ENCODE measurements at places on chromosomes 11 and 22.

DNA sequence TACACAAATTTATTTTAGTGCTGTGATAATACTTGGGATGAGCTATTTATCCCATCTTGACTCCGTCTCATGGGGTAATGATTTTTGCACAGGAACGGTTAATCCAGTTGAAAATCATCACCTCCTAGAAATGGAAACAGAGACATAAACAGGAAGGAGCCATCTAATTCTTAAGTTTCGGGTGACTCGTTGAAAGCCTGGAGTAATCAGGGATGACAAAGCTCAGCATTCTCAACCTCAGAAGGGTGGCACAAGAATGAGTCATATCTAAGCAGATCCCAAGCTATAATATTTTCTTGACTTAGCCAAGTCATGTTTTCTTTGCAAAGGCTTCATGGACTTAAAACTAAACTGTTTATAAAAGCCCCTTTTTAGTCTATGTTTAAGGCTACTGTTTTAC lies 280.8 kb upstream of the CCDC90B start:
- DNase-seq, result no peak

DNA sequence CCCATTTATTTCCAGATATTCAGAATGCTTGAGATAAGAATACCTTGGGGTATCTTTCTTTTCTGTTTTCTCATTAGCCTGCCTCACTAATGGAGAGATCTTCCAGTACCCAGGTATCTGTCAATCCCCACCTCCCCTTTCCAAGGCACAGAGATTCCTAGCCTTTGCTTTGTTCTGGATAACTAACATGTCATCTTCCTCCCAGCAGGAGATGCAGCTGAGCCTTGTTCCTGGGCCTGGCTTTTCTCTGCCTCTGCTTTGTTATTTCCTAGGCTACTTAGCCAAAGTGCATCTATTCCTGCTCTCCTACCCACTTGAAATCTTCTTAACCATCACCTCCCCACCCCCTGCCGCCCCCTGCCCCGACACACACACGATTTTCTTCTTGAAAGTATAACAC lies 297.1 kb downstream of the NELL1 start:
- DNase-seq, result no peak

- no peak for DNase-seq
Measured at GRCh38 chr11:88051396-88051795, 123.8 kb downstream of the RAB38 start.

DNA sequence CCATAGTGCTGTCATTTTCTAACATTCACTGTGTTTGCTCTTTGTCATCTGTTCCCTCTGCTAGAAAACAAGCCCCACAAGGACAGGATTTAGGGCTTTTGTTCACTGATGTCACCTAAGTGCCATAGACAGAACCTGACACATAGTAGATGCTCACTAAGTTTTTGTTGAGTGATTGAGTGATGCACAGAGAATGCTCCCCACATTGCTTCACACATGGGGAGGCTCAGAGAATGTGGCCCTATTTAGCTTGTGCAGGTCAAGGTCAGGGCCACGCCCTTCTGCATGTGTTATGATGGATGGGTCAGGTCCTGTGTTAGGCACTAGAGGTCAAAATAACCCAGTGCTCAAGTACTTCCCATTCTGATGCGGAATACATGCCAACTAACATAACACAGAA lies 33.1 kb upstream of the TSKU start:
- no peak for DNase-seq

GRCh38 chr11:124113890-124114289 lies 1.4 kb upstream of the VWA5A start:
- no peak for DNase-seq

DNA sequence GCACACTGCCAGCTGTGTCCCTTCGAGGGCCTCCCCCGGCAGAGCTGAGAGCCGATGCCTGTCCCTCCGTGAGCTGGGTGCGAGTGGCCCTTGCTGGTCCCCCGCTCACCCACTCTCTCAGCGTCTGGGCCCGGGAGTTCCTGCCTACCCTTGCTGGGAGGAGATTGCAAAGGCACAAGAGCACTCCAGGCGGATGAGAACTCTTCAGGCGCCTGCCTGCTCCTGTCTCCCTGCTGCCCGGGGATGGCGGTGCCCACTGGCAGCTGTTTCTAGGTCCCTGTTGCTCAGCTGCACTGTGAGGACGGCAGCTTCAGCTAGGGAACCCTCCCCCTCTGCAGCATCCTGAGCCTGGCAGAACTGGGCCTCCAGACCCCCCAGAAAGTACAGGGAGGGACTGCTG lies 61.1 kb downstream of the FLRT1 start:
- DNase-seq, result no peak

DNA sequence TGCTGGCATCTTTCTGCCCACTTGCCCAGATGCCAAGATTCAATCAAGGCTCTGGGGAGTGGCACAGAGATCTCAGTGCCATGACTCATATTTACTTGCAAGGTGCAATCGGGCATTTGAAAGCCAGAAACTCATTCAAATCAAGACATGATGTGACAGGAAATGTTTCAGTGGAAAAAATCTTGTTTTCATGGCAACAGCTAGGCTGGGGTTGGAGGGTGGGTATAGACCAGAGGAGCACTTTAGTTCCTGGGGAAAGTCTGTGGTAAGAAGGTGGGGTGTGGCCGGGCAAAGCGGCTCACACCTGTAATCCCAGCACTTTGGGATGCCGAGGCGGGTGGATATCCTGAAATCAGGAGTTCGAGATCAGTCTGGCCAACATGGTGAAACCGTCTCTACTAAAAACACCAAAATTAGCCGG lies 1.2 kb downstream of the MAJIN start:
- DNase-seq, result no peak

DNA sequence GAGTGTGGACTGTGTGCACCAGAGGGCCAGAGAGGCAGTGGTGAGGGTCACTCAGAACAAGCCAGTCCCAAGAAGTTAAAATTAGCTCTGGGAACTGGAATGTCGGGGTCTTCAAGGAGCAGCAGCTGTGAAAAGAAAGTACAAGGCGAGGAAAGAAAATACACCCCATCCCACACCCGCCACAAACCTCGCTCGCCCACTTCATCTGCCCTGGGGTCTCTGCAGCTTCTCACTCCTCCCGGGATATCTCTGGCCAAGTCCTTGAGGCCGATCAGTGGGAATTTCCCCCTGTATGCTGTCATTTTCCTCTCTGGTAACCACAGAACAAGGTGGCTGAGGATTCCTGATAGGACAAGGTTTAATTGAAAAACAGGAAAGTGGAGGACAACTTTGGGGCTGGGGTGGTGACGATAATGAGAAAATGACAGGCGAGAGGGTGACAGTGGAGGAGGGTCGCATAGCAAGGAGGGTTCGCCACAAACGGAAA lies 36.3 kb upstream of the TIMP3 start:
- DNase-seq, result no peak

- DNase-seq, result no peak
Measured at GRCh38 chr11:30587269-30587812, 1.2 kb upstream of the MPPED2 start.

GRCh38 chr11:70860888-70861287 lies 391.5 kb downstream of the SHANK2 start:
- DNase-seq, result no peak

DNA sequence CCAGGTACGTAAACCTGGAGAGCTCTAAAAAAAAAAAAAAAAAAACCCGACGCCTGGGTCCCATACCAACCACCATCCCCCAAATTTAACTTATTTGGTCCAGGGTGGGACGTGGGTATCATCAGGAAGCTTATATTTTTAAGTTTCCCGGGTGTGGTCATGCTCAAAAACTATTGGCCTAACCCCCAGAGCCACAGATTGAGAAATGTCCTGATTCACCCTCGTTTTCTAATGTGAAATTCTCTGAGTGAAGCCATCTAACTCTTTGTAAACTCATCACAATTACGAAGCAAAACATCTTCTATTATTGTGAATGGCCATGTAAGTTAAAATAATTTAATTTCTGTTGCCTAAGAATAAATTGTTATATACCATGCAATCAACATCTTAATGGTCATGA lies 29.6 kb downstream of the PAK1 start:
- DNase-seq, result no peak

GRCh38 chr11:111565114-111565720 lies 24.7 kb downstream of the LAYN start:
- DNase-seq, result peak; percentile 23

GRCh38 chr11:59510941-59511589 lies at the start of gene OR4D9:
OR4D9 (plus strand) TSS chr11:59511539; CDS start chr11:59514913, 3,374 bp downstream.
- no peak for DNase-seq

DNA sequence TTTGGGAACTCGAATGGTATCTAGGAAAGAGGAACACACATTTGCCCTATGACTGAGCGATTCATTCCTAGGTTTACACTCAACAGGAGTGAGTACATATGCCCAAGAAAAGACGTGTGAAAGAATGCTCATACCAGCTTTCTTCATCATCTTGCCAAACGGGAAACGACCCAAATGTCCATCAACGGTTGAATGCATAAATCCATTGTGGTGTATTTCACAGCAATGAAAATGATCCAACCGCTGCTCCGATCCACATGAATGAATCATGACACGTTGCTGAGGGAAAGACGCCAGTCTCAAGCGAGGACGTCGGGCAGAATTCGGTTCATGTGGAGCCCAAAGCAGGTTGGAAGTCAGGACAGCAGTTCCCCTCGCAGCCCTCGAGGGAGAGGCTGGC lies 71.5 kb downstream of the CYTH4 start:
- DNase-seq, result no peak

DNA sequence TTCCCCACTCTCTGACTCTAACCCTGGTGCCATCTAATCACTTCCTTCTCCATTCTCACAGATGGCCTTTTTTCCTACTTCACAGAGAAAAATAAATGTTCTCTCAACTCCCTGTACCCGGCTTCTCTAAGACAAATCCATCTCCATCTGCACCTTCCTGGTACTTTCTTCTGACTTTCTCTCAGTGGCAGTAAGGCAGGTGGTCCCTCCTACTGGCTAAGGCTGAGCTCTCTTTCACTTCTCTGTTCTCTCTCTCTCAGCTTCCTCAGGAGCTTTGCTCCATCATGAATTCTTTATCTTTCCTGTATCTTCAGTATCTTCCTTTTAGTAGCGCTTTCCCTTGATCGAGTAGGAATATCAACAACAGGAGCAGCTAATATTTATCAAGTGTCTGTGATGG lies 421.6 kb downstream of the TMEM135 start:
- no peak for DNase-seq

DNA sequence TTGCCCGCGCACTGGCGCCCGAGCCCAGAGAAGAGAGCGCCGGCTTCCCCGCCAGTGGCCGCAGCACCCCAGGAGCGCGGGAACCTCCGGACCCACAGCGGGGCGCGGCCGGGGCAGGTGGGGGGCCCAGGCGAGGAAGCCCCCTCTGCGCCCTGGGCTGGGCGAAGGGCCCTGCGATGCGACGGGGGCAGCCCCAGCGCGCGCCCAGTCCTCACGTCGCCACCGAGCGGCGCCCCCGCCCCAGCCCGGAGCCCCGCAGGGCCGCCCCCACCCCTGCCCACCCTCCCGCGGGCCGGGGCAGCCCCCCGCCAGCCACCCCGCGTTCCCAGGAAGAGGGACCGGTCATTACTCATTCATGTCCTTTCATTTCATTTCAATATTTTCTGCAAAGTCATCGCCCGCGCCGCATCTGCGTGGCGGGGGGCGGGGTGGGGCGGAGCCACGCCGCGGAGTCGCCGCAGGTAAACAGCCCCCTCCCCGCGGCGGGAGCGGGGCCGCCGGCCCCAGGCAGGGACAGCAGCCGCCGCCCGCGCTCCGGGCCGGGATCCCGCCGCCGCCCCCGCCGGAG lies 673 bp upstream of the PANX2 start:
- DNase-seq, result no peak

DNA sequence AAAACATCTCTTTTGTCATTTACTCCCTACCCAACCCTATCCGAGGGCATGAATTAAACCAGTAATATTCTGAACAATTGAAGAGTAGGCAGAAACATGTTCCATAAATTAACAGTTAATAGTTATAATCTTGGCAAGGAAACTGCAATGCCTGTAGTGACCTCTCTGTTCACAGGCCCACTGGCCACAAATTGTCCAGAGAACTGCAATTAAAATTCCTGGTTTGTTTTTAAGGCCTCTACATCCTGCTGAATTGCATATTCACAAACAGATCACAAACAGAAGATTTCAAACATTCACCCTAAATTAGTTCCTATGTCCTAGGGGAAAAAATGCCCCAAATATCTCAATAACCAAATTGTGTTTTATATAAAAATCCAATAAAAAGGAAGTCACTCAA lies 143.2 kb upstream of the TRPC6 start:
- no peak for DNase-seq

DNA sequence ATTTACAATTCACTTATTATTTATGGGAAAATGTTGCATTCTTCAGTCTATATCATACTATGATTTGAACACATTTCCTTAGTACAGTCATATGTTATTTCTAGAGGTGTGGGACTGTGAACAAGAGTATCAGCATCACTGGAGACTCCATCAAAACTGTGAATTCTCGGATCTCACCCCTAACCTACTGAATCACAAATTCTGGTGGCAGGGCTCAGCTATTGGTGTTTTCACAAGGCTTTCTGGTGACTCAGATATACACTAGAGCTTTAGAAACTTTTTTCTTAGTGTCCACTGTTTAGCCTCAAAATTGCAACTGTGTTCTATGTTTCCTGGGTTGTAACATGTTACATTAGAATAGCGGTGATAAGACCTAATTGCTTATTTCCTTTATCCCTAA lies 352.9 kb upstream of the DDI1 start:
- no peak for DNase-seq

GRCh38 chr11:71215425-71215965 lies 36.9 kb downstream of the SHANK2 start:
- no peak for DNase-seq

GRCh38 chr11:44600839-44601383 lies 35.4 kb downstream of the CD82 start:
- DNase-seq, result no peak

DNA sequence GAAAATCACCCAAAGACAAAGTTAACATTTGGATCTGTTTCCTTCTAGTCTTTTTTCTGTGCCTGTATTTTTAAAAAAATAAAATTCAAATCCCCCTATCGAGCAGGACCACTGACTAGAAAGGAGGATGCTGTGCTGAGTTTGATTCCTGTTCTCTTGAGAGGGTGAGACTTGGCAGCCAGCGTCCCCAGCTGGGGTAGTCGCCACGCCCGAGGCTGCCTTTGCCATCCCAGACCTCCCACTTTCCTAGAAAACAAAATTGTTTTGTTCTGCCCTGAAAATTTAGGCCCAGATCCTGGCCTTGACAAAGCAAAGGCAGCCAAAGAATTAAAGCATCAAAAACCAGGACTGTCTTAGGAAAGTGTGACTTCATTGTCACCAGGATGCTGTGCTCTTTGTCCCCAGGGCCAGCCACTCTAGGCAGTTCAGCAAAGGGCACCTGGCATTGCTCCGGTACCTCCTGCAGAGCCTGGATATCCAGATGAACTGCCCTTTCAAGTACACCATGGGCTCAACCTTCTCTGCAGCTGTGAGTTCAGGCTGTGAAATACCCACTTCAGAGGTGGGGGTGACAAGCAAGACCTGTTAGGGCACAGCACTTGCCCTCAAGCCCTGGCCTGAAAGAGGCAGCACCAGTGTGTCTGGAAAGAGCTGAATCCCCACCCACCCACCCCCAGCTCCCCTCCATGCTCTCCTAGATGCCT lies 44.6 kb downstream of the KCNQ1OT1 start:
- DNase-seq, result no peak

GRCh38 chr22:36329254-36330078 lies 58.3 kb downstream of the MYH9 start:
- DNase-seq, result peak; percentile 81

- no peak for DNase-seq
Measured at GRCh38 chr11:100816823-100817222, 129.7 kb downstream of the ARHGAP42 start.

GRCh38 chr11:43935424-43935979 lies 6.9 kb upstream of the C11orf96 start:
- DNase-seq, result no peak
